Fibroblast of skin of back (primary cell): ENCODE measurements at places on chromosomes 7 and 10.

GRCh38 chr10:86661161-86662025, 6.9 kb upstream of the LDB3 start:
- DNase-seq, result peak; percentile 50

- DNase-seq, result no peak
Observed at GRCh38 chr10:83617692-83618545, 521.4 kb upstream of the GHITM start.

GRCh38 chr10:133242611-133243356, 5.1 kb downstream of the VENTX start:
- DNase-seq, result no peak

DNA sequence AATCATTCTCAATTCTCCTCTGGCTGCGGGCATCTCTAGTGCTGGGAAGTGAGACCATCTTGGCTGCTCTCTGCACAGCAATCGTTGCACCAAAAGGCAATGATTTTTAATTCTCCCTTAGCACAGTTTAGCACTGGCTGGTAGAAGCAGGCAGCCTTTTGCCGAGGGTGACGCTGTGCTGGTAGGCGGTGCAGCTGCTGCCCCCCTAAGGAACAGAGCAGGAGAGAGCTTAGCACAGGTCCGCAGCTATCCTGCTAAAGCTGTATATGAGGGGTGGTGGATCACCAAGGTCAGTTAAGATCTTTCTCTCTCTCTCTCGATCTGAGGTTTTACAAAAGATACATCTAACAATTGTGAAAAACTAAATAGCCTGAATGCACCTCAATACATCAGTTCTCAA, 390.1 kb downstream of the GATA3 start:
- no peak for DNase-seq

DNA sequence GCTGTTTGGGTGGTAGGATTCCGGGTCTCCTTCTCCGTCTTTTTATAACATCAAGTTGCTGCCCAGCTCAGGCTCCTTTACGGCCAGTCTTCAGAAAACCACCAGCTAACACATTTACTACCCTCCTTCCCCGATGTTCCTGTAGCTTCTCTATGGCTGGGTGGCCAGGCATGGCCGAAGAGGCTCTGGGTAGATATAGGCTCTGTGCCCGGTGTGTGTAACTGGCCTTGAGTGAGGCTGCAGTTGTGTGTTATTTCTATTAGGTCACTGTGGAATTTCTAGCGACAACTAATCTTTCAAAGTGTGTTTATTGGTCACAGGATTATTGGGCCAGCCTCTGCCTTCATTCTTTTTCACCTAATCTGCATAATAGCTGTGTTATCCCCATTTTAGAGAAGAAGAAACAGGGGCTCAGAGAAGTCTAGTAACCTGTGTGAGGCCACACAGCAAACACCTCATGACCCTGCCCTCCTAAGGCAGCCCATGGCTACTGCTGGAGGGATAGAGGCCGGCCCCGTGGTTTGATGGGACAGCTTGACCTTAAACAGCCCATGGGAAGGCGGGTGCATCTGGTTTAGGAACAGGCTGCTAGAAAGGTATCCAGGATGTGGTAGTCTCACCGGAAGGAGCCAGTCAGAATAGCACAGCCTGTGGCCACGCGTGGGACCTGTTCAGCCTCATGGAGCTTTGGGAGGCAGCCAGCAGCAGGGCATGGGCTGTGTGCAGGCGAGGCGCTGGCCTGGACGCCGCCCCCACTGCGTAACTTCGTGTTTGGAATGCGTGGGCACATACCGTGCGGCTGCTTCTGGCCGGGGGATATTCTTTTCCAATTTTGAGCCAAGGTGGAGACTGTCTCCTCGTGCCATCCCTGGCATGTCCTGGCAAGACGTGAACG, 29.7 kb downstream of the HTRA1 start:
- DNase-seq, result peak; percentile 36

- DNase-seq, result peak; percentile 91
Observed at GRCh38 chr10:119658274-119658673, 7.1 kb downstream of the BAG3 start.

- DNase-seq, result peak; percentile 50
Observed at GRCh38 chr10:58299580-58299979, 30.6 kb downstream of the CISD1 start.

- DNase-seq, result no peak
Observed at GRCh38 chr7:36304099-36304425, 85.6 kb upstream of the ANLN start.

DNA sequence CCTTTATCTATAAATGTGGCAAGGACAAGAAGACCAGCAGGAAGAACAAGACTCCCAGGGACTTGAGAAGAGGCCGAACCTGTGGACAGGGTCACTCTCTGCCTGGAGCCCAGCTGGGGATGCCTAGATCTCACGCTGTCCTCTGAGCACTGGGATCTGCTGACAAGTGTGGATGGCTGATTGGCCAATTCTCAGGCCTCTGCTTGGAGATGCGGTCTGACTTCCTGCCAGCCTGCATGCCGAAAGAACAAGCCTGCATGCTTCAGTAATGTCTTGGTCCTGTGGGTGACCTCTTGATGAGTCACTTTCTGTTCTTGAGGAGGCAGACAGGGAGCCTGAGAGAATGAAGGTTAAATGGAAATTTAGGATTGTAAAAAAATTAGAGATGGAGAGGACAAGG, 84.7 kb downstream of the TMEM178B start:
- peak; percentile 85 for DNase-seq

DNA sequence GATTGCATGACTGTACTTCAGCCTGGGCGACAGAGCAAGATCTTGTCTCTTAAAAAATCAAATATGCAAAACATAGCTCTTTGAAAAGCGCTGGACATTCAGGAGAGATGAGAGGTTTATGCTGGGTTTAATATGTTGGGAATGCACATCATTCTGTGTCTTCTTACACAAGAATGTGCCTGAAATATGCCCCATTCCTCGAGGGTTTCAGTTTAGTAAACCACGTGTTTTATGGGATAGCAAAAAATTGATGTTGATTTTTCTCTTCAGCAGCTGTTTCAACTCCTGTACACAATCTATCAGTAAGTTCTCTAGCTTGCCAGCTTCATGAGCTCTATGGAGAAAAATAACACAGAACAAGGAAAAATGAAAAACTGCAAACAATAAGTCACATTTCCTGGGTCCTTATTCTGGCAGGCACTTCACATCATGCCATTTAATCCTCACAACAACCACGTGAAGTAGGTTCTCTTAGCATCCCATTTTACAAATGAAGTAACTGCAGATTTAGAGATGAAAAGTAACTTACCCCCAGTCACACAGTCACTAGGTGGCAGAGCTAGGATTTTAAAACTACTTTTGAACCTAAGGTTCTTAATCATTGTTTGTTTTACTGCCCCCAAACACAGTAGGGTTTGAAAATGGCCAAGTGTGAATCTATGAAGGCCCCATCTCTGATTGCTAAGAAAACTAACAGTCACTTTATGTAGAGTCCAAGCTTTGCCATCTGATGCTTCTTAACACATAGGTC, 423.6 kb downstream of the PHTF2 start:
- peak; percentile 82 for DNase-seq

DNA sequence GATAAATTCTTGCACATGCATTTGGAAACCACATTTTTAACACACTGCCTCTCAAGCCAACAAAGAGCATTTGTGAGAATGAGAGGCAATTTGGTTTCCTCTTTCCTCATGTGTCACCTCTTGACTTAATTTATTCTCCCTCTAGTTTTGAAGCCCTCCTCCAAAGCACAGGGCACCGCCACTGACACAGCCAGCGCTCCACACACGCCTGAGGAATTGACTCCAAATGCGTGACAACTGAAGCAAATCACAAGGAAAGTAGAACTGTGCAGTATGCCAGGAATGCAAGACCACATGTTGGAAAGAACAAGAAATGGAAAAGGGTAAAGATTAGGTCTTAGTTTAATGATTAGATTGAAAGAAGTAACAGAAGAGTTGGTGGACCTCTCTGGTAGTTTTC, 173.3 kb downstream of the LSM5 start:
- no peak for DNase-seq

GRCh38 chr10:71623098-71623985, 96.2 kb downstream of the C10orf105 start:
- peak; percentile 29 for DNase-seq

- DNase-seq, result no peak
Observed at GRCh38 chr10:88896372-88896993, 16.4 kb downstream of the STAMBPL1 start.

GRCh38 chr7:104272767-104273384, 55.5 kb upstream of the LHFPL3 start:
- DNase-seq, result peak; percentile 32

GRCh38 chr10:82910301-82910700, 1035.3 kb downstream of the NRG3 start:
- peak; percentile 17 for DNase-seq

GRCh38 chr10:54710918-54711317, 90.1 kb downstream of the PCDH15 start:
- no peak for DNase-seq

GRCh38 chr7:109456116-109456515, 886.4 kb downstream of the DNAJB9 start:
- no peak for DNase-seq

DNA sequence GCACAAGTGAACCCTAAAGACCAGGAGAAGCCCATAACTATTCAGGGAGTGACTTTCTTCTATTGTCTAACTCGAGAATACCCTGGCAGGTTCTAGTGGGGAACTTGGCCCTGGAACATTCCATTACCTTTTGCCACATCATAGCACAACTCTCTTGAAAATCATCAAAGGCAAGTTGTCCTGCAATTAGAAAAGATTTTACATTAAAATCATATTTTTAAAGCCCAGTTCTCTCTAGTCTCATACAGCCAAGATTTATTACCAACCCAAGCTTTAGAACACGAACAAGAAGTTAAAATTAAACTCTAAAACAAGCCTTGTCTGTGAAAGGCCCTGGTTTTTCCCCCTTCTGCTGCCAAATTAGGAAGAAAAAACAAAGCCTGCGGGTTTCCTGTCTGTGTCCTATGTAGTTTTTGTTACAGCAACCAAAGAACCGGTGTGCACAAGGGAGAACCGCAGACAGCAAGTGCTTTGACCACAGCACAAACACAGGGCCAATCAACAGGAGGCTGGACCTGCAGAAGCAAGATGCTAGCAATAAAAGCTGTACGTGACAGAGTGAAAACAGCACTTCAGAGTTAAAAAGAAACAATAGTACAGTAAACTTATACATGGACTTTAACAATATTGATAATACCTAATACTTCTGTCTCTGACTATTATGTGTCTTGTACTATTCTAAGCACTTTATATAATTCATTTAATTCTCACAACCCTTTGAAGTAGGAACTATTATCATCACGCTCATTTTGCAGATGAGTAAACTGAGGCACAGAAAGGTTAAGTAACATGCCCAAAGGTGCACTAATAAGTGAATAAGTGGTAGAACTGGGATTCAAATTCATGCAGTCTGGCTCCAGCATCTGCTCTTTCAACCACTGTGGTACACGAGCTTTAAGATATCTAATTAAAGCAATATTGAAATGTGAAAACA, 65.8 kb downstream of the STK17A start:
- peak; percentile 68 for DNase-seq

DNA sequence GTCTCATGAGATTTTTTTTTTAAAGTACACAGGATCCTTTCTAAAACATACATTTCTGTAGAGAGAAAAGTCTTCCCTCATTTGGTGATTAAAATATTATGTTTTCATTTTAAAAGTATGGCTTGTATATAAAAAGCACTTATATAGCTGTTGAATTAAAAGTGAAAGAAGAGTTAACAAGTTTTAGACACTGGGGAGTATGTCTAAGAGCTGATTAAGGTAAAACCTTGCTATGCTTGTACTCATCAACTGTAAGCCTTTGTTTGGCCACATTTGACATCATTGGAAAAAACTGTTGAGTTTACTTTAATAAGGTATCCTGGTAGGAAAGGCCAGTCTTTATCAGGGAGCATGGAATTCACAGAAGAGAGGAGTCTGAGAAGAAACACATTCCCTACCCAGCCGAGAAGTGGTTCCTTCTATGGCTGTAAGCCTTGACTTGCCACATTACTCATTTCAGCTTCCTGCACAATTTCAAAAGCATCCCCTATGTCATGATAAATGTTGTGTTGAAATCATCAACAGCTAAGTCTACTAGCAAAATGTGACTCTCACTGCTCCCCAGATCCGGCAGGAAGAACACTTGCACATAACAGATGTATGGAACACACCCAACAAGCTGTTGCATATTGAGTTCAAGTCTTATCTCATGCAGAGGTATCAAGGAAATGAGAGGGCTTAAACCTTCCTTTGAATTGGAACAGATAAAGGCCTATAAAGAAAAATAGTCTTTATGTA, 171.8 kb upstream of the CDK1 start:
- DNase-seq, result peak; percentile 27

DNA sequence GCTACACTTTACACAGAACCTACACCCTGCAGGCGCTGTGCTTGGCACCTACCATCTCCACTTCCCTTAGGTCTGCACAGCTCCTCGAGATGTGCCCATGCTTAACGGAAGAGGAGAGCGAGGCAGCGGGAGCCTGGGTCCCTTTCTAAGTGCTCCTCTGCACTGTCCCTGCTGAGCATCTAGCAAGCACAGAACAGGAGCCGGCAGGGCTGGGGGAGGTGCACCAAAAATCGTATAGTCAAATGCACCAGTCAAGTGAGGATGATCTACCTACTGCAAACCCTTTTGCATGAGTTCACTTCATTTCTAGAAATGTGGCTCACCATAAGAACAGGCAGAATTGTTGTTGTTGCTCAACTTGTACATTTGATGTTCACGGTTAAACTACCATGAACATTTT, 267.7 kb downstream of the TNS3 start:
- no peak for DNase-seq

- DNase-seq, result peak; percentile 90
Observed at GRCh38 chr7:74482629-74483401, 29.1 kb downstream of the GTF2IRD1 start.

- DNase-seq, result peak; percentile 73
Observed at GRCh38 chr7:69419934-69420333, 178.3 kb upstream of the AUTS2 start.

DNA sequence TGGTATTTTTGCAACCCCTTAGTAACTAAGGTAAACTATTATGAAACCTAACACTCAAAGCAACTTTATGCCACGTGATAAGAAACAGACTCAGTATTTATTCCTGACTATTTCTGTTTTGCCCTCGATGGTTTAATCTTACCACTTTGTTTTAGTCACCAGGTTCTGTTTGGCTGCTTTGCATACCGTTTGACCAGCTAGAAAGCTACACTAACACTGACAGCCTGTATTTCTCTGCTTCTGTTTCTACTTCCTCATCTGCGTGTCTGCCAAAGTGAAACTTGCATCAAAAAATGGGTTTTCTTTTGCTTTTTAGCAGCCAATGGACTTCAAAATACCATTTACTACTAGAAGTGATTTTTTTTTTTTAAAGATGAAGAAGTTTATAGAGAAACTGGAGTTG, 802.5 kb downstream of the GRM8 start:
- DNase-seq, result no peak
